ENCODE measurements at places on chromosomes 1 and 21.

DNA sequence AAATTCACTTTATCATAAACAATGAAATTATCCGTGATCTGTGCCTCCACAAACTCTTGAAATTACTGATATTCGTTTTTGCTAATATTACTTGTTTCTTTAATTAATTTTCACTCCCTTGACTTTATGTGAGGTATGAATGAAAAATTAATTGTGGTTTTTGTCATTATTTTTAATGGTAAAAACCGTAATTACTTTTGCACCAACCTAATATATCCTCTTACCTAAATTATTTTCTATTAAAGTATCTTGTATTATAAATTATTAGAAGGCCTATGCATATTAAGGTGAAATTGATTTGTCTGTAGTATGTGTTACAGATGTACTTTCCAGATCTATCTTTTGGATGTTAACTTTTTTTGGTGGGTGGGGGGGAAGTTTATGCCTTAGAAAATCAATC, 315.9 kb downstream of the KCTD3 start:
- DNase-seq, result no peak

DNA sequence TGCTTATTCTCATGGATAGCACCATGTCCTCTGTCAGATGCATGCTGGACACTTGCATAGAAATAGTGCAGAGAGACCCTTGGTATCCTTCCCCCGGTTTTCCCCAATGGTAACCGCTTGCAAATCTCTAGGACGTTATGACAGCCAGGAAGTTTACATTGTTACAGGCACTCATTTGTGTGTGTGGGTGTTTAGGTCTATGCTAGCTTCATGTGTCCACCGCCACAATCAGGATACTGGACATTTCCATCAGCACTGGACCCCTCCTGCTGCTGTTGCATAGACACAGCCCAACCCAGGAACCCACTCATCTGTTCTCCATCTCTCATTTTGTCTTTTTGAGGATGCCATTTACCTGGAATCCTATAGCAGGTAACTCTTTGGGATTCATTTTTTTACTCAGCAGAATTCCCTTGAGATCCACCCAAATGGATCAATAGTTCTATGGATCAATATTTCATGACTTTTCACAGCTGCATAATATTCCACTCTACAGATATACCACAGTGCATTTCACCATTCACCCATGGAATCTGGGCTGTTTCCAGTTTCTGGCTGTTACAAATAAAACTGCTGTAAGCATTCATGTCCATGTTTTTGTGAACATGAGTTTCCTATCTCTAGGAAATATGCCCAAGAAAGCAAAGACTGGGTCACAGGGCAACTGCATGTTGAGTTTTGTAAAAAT, 6.6 kb upstream of the WNT9A start:
- no peak for DNase-seq

- DNase-seq, result no peak
Observed at GRCh38 chr1:20377516-20378270, 87.0 kb downstream of the VWA5B1 start.

DNA sequence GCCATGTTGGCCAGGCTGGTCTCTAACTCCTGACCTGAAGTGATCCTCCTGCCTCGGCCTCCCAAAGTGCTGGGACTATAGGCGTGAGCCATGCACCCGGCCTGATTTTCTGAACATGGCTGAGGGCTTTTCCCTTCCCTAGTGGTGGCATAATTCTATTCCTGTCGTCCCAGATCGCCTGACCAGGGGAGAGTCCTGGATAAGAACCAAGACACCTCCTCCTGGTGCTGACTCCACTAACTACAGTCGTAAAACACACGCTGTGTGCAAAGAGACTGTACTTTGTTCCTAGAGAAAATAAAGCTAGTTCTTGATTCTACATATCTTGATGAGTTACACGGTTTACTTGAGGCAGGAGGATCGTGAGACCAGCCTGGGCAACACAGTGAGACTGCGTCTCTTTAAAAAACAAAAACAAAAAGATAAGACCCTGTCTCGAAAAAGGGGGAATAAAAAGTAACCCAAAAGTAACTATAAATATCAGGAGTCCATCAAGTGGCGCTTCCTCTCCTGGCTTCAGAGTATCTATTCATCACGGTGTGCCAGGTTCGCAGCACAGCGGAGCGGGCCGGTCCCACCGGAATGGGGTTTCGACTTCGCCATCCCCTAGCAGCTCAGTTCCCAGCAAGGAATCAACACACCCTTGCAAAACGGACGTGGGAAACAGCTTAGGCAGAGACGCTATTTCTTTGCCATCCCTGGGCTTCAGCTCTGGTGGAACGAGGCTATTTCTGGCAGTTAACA, 973 bp downstream of the SDF4 start:
- no peak for DNase-seq

DNA sequence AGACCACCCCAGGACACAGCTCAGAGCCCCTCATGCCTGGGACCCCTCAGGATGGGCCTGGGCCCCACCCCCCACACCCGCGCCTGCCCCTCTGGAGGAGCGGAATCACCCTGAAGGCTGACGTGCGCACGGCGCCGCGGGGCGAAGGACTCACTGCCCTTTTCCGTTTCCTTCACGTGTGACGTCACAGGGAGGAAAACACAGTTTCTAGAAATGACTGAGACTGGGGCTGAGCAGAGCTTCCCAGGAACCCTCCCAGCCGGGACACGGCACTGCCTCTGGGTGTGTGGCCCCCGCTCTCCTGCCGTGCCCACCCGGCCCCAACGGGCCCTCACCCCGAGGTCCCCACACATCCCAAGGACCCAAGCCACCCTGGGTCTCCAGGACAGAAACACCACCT, 5.4 kb upstream of the TNFRSF4 start:
- no peak for DNase-seq

DNA sequence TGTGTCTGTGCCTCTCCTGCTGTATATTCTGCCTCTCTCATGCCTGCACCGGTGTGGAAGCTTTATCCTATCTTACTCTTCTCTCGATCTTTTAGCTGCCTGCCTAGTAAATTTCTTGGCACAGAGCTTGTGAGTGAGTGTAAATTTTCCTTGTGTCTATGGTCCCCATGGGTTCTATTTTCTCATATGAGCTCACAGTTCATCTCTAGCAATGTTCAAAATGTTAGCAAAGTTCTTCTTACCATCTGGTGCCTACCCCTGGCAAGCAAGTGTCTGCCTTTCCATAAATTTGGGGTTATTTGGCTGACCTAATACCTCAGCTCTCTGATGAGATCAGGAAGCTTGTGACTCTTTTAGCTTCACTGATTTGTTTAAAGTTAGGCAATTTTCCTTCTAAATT, 572.1 kb upstream of the BRINP3 start:
- no peak for DNase-seq

DNA sequence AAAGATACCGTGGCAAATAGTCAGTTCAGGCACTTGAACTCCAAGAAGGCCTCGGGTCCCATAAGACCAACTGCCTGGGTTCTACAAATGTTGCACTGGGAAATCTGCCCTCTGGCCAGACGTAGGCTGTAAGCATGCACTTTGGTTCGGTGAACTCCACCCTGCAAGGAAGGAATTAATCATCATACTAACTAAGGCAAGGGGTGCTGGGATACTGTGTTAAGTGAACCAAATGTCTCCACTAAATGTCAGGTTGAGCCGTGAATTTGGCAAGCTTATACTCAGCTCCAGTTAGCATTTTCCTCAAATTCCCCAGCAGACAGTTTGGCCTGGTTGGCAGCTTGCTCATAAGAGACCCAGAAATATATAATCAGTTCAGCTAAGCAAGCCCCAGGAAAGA, 385.9 kb downstream of the GPATCH2 start:
- no peak for DNase-seq

DNA sequence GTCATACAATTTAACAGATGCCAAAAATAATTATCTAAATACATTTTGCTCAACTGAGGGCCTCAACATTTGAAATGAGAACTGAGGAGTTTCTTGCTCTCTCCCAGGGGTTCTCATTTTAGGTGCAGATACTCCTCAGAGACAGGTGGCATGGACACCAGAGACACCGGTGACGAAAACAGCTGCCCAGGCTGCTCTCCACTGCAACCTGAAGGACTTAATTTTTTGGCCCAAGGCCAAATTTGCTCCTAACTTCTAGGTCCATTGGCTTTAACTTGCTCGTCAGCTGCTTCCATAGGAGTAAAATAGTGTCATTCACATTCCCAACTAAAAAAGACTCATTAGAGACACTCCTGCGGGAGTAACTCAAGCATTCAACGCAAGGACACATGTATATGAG, 87.0 kb downstream of the NRIP1 start:
- no peak for DNase-seq

DNA sequence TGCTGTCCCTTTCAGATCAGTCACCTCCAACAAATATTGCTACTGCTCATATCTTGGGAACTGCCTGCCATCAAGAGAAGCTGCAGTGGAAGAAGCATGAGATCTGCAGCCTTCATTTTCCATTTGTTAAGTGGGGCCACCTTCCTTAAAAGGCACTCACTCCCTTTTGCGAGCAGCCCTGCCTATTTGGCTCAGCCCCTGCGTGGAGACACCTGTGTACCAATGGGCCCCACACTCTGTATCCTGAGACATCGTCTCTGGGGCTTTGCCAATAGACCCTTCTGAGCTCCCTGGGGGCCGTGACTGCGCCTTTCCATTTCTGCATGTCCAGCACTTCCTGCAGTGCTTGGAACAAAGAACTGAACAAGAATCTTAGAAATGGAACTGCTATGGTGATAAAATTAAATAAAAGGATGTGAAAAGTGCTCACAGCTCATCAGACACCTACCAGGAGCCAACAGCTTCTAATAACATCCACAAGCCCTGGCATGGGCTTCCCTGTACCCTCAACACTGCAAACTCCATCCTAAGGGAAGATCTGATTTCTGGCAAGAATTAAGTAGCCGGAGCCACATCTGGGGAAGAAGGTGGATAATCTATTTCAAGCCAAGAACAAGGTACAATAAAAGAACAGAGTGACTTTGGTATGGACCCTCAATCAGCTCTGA, 36.7 kb downstream of the PARP1 start:
- no peak for DNase-seq

DNA sequence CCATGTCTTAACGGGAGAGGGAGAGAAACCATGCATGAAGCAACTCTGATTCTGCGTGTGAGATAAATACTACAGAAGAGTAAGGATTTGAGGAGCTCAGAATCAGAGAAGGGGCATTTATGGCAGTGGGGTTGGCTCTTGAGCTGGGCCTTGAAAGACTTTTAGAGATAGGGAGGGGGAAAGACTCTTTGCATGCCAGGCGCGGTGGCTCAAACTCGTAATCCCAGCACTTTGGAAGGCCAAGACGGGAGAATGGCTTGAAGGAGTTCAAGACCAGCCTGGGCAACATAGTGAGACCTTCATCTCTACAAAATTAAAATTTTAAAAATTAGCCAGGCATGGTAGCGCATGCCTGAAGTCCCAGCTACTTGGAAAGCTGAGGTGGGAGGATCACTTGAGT, 672 bp downstream of the ARMH1 start:
- DNase-seq, result no peak

DNA sequence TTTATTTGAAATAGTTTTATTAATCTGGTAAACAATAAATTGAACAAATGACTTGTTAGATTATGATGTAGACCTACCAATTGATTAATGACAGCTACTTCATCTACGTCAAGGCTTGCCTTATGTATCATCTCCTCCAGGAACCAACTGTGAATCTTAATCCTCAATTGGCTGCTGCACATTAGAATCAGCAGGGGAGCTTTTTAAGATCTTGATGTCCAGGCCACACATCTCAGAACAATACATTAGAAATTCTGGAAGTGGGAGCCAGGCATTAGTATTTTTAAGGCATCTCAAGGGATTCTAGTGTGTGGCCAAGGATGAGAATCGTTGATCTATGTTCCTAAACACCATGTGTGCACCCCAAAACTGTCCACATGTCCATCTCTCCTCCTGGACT, 52.0 kb upstream of the LYPLAL1 start:
- DNase-seq, result no peak

- DNase-seq, result no peak
Observed at GRCh38 chr1:182617734-182618351, 13.7 kb upstream of the RGS16 start.

GRCh38 chr1:108592030-108592759, 32.3 kb downstream of the EEIG2 start:
- no peak for DNase-seq

DNA sequence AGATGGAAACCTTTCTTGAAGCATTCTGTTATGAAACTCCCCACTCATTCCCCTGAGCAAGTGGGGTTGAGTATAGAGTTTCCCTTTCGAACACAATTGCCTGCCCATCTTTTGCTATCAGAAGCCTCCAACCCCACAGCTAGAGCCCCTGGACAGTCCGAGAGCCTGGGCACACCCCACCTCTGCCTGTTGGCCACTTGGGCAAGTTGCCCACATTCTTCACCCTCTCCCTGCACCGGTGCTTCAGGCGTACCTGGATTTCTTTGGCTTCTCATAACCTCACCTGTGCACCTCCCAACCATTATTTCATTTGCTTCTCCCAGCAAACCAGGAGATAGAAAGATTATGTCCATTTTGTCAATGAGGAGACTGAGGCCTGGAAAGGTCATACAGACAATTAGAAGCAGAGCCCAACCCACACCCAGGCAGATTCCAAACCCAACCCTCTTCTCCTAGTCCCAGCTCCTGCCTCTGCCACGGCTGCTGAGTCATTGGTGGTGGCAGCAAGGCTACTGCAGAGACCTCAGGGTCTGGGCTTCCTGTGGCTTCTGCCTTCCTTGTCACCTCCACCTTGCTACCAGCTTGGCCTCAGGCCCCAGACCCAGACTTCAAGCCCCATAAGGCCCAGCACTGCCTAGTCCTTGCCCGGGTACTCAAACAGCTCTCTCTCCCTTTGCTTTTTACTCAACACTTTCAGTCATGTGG, 118.7 kb upstream of the ZBTB40 start:
- no peak for DNase-seq

DNA sequence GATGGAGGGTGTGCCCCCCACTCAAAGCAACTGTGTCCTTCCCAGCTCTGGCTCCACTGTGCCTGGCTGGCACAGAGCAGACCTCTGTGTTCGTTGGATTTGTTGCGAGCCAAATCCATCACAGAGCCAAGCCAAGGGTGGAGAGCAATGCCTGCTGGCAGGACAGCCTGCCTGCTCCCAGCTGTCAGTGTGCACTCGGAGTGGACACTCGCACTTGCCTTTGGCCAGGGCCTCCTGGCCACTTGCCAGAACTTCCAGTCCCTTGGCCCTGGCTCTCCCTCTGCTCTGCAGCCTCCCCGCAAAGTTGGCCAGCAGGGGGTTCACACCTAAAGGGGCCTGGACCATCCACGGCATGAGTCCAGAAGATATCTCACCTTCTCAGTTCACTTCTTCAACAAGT, 16.4 kb downstream of the HEYL start:
- DNase-seq, result peak; percentile 88

DNA sequence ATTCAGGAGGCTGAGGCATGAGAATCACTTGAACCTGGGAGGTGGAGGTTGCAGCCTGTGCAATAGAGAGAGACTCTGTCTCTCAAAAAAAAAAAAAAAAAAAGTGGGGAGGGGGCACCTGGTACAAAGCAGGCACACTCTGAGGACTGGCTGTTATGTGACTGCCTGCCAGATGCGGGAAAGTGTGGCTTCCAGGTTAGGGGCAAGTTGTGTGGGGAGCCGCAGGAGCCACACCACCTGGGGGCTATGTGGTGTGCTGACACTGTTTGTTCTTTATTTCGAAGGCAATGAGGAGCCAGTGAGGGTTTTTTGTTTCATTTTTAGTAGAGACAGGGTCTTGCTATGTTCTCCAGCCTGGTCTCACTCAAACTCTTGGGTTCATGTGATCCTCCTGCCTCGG, 5.7 kb downstream of the THEMIS2 start:
- DNase-seq, result no peak

Measured in Right ventricle myocardium superior (tissue), 1 donor.